GM23248 (cell line): ENCODE measurements at places on chromosomes 13 and 19.

GRCh38 chr13:28864544-28864943 is 44.4 kb downstream of the MTUS2 start:
- no peak for DNase-seq

GRCh38 chr13:113182046-113182445 is 23.6 kb downstream of the PROZ start:
- no peak for DNase-seq

DNA sequence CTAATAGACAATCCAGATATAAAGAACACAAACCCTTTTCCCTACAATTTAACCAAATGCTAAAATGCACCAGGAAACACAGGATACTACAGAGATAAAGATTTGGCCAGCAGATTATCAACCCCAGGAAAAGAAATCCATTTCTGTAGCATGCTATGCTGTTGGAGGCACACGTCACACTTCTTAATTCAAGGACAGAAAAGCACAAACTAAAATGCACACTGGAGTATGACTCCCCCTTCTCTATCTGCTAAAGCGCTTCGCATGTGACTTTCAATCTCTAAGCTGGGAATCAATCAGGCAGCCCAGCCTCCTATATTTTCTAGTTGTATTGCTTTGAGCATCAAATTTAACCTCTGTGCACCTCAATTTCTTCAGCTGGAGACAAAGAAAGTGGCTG is 22.2 kb downstream of the ABCC4 start:
- DNase-seq, result no peak

DNA sequence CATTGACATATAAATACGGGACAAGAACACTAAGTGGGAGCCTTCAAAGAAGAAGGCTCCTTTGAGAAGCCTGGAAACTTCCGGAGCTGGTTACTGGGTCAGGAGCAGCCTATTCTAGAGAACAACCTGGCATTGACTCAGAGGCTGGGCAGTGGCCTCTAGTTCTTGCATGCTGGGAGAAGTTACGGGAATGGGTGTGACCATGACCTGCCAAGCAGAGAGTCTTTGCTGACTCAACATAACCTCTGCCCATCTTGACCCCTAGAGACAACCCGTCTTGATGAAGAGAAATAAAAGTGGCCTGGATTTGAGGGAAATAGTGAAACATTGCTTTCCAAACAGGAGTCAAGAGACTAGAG is 21.0 kb downstream of the STARD13 start:
- no peak for DNase-seq

GRCh38 chr19:17351815-17352435 is 14.6 kb downstream of the GTPBP3 start:
- no peak for DNase-seq

GRCh38 chr13:106373989-106374572 is 161.4 kb downstream of the EFNB2 start:
- peak; percentile 41 for DNase-seq

DNA sequence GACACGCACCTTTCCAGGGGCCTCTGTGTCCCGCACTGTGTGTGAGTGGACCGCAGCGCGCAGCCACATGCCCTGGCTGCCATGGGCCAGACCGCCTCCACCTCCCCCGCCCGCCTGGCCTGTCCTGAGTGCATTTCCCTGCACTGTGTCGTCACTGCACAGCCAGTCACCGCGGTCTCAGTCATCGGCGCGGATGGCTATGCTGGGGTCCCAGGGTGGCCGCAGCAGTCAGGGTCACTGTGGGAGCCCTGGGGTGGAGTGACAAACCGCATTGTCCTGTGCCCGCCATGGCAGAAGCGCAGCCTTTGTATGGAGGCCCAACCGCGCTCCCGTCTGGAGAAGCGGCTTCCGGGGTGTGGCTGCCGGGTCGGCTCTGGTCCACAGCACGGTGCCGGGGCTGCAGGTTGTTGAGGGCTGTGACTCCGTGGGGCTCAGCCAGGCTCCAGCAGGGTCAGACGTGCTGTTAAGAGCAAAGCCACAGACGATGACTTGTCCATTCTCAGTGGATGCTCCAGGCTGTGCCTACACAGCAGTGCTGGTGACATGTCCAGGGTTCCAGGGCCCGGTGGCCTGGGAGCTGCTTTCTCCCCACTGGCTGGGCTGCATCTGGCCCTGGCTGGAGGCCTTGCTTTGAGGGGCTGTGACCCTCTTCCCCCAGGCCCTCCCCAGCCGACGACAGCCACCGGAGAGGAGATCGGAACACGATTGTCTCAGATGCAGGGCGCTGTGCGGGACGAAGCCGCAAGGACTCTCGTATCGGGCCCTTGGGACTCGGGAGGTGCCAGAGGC is 6.3 kb upstream of the NDUFS7 start:
- DNase-seq, result no peak

DNA sequence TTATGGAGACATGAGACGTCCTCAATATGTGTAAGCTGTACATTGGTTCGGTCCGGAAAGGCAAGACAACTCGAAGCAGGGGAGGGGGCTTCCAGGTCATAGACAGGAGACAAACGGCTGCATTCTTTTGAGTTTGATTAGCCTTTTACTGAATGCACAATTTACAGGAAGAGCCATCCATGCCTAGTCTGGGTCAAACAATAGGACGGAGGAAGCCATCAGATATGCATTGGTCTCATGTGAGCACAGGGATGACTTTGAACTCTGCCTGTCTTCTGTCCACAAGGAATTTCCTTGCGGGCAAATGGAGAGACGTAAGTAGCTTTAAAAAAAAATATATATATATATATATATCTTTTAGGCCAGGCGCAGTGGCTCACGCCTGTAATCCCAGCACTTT is 1.9 kb upstream of the CCNP start:
- DNase-seq, result no peak

- no peak for DNase-seq
Measured at GRCh38 chr19:49904136-49904535, 7.4 kb upstream of the IL4I1 start.

GRCh38 chr19:40056505-40056904 is 474 bp upstream of the ZNF780B start:
- no peak for DNase-seq

- no peak for DNase-seq
Measured at GRCh38 chr13:78420814-78421213, 182.5 kb downstream of the POU4F1 start.

DNA sequence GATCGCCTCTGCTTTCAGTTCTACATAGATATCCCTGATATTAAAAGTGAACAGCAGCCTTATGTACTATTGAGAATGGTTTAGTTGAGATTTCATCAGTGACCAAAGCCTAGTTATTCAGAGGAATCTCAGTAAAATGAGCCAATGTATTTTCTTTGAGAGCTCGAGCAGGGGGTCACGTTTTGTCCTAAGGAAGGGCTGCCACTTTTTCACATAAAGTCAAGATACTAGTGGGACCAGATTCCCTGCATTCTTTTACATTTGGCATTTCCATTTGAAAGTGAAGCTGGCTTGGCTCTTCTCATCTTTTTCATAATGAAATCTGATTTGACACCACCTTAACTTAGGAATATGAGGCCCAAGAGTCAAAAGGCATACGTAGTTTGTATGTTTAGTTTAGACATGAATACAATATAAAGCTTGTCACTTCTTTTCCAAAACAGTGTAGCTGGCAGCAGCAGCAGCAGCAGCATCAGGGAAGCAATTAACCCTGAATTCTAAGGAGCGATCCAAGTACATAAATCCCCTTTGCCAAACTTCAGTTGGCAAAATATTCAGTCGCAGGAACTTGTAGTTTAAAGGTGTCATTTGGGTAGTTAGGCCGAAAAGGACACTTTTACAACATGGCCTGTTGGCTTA is 1752.2 kb upstream of the PCDH20 start:
- DNase-seq, result no peak

DNA sequence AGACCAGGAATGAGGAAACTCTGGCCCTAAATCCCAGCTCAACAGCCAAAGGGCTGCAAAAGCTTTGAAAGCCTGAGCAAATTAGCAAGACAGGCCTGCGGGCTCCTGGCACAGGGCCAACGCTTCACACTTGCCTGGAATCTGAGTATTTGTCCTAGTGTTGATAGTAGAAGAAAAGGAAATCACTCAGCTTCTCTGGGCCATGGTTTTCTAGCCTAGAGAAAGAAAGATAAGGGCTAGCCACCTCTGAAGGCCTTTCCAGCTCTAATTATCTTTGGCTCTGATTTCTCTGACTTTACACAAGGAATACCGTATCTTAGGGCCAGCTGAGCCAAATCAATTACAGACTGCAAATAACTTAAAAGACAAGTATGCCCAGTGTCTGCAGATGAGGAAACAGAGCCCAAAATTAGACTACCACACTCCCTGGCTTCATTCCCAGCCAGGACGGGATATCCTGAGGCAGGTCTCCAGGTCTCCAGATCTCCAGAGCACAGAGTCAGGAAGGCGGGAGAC is 69.6 kb downstream of the STK24 start:
- DNase-seq, result peak; percentile 50

GRCh38 chr13:89688918-89689317 is 1658.6 kb upstream of the MIR17HG start:
- DNase-seq, result no peak

DNA sequence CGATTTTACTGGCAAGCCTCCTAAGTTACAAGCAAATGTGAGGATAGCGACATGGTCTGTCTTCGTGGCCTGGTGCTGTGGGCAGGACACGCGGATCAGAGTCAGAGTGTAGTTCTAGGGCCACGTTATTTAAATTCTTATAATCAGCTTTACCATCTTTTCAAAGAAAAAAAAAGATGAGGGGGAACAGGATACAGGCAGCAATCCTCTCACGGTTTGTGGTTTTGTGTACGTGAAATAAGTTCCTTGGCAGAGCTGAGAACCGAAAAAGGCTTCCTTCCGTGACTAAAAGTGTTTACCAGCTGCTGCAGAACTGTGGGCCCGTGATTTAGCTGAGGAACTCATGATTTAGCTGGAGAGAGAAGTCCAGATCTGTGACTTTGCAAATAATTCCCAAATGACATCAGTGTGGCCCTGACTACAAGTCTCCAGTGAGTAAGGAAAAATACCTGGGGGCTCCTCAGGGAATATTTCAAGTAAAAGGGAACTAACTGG is 27.2 kb downstream of the RCBTB2 start:
- DNase-seq, result peak; percentile 19

GRCh38 chr19:15260939-15261338 is 28.7 kb upstream of the EPHX3 start:
- peak; percentile 45 for DNase-seq

DNA sequence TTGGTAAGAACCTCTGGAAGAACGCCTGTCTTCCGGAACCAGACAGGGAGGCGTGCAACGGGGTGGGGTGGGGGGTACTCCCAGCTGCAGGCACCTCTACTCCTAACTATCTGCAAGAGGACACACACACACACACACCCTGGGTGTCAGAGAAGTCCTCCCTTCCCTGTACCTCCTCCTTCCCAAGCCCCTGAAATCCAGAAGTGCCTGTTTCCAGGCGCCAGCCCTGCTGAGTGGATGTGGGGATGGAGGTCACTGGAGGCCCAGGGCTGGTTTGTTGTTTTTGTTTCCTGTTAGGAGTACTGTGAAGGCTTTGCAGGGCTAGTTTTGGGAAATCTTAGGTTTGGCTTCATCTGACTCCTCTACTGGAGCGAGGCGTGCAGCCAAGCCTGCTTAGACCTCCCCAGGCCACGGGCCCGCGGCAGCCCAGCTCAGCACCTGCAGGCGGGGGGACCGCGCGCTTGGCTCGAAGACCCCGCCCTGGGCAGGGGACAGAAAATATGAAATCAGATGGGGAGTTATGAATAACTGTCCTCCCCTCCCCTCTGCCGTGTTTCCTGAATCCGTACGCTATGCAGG is 36.4 kb downstream of the SOX1 start:
- DNase-seq, result no peak

DNA sequence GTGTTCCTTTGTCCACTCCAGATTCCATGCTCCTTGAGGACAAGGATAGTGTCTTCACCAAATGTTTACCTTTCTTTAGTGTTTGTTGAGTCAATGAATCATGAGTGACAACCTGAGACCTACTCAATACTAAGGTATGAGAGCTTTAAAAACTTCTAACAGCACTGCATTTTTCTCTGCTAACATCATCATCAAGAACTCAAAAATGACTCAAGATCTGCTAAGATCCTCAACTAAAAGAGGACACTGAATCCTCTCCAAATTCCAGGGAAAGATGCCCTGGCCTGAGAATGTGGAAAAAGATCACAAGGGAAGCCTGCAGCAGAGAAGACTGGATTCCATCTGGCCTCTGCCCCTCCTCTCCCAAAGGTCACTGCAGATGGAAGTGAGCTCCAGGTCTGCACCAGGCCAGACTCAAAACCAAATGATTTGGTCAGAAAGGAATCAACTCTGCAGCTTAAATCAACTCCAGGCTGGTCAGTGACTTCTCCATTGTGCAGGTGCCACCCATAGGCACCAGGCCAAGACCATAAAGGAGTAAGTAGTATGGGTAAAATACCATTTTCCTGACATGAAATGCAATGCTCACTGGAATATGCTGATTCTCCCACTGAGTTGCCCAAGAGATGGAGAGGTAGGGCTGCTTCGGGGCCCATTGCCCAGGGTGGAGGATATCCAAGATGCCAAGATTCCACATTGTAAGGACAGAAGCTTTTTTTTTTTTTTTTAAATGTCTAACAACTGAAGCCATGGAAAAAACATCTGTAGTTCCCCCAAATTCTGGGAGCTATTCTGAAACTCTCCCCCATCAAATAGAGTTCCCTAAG is 89.5 kb upstream of the DOCK9 start:
- DNase-seq, result peak; percentile 84

GRCh38 chr13:24271601-24272451 is 37.6 kb upstream of the C1QTNF9 start:
- DNase-seq, result peak; percentile 66

DNA sequence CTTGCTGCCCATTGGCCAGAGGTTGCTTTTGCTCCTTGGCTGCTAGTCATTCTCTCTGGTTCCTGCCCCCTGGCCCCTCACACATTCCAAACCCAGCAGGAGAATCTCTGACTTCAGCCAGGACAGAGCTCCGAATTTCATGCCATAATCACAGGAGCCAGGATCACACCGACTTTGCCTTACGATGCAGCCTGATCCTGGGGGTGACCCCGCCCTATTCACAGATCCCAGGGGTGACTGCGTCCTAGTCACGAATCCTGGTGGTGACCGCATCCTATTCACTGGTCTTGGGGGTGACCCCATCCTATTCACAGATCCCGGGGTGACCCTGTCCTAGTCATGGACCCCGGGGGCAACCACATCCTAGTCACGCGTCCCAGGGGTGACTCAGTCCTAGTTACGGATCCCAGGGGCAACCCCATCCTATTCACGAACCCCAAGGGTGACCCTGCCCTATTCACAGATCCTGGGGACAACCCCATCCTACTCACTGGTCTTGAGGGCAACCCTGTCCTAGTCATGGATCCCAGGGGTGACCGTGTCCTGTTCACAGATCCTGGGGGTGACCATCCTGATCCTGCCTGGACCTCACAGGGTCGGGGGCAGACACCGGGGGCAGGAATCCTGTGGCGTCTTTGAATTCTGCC is 7.4 kb upstream of the TEX29 start:
- no peak for DNase-seq

DNA sequence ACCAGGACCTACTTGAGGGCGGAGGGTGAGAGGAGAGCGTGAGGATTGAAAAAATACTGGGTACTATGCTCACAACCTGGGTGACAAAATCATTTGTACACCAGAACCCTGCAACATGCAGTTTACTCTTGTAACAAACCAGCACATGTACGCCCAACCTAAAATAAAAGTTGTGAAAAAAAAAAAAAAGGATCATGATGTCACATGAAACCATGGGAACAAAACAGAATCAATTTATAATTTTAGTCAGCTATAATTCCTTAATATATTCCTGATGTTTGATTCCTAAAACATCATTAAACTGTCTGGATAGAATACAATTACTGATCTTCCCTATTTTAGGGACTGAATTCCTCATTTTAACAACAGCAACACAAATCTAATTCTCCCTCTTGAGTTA is 160.6 kb upstream of the SPRY2 start:
- DNase-seq, result no peak

GRCh38 chr19:38815059-38816001 is 2.6 kb upstream of the LGALS4 start:
- no peak for DNase-seq

- no peak for DNase-seq
Measured at GRCh38 chr13:110128546-110128945, 178.4 kb downstream of the COL4A1 start.
